ENCODE measurements at places on chromosomes 3 and 15. TPM values are rescaled to one million over a fixed set of nuclear protein-coding genes. Genes with fewer than 3 reads are reported as not detected.

- DNase-seq: no peak
These were observed 95.3 kb upstream of the SOX2 start for GRCh38 chr3:181616088-181617070.

GRCh38 chr15:90300988-90301706, 35.7 kb downstream of the NGRN start:
- DNase-seq: peak; percentile 51

- no peak for DNase-seq
These were observed 25.8 kb downstream of the TIMP4 start for GRCh38 chr3:12132881-12133280.

GRCh38 chr3:196741249-196741889, 1.7 kb downstream of the PAK2 start:
- DNase-seq: no peak

- DNase-seq: no peak
These were observed 21.3 kb downstream of the MLH1 start for GRCh38 chr3:37014620-37015019.

DNA sequence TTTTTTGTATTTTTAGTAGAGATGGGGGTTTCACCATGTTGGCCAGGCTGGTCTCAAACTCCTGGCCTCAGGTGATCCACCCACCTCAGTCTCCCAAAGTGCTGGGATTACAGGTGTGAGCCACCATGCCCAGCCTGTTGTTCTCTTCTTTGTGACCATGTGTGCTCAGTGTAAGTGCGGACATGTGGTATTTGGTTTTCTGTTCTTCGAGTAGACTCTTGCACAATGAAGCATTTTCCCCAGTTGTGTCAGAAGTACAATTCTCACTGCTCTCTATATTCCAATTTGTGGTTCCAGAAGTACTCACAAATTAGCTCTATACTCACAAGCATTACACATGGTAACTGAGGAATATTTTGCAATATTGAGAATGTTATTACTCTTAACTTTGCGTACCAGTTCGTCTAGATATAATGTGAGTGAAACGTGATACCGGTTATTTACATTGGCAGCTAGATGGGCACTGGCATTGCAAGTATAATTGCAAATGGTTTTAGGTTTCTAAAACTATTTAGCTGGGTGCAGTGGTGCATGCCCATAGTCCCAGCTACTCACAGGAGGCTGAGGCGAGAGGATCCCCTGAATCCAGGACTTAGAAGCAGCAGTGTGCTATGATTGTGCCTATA, 34.2 kb upstream of the MTMR14 start:
- DNase-seq: no peak

- DNase-seq: no peak
These were observed 178.3 kb downstream of the UACA start for GRCh38 chr15:70584838-70585706.

The BSN gene
- 0.03 TPM for polyA plus RNA-seq

GRCh38 chr3:113831103-113831355, 7.6 kb upstream of the GRAMD1C start:
- DNase-seq: no peak

- DNase-seq: peak; percentile 44
These were observed 13.8 kb downstream of the XIRP1 start for GRCh38 chr3:39178553-39178952.

GRCh38 chr3:13106308-13107001, 33.2 kb upstream of the IQSEC1 start:
- peak; percentile 23 for DNase-seq

DNA sequence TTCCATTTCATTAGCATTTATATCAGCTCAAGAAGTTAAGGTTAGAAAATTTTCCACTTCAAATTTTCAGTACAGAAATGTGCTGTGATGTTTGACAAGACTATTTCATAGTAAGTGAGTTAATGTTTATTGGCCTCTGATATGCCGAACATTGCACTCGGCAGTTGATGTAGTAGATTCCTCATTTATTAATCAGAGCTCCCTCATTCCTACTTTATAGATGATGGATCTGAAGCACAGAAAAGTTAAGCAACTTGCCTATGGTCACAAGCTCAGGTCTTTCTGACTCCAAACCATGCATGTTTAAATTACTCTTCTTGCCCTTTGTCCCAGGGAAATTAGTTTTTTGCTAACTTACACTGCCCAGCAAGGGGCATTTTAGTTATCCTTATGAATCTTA, 92.0 kb downstream of the ATG7 start:
- DNase-seq: peak; percentile 65

GRCh38 chr15:25327686-25328085, 111.1 kb downstream of the UBE3A start:
- no peak for DNase-seq

- DNase-seq: peak; percentile 30
These were observed 109.6 kb upstream of the TOPAZ1 start for GRCh38 chr3:44132061-44132460.

The THRB gene
- polyA plus RNA-seq: 3.3 TPM

- DNase-seq: no peak
These were observed 36.1 kb downstream of the FBXL2 start for GRCh38 chr3:33313331-33313730.

GRCh38 chr3:81363816-81364215, 397.6 kb downstream of the GBE1 start:
- no peak for DNase-seq

DNA sequence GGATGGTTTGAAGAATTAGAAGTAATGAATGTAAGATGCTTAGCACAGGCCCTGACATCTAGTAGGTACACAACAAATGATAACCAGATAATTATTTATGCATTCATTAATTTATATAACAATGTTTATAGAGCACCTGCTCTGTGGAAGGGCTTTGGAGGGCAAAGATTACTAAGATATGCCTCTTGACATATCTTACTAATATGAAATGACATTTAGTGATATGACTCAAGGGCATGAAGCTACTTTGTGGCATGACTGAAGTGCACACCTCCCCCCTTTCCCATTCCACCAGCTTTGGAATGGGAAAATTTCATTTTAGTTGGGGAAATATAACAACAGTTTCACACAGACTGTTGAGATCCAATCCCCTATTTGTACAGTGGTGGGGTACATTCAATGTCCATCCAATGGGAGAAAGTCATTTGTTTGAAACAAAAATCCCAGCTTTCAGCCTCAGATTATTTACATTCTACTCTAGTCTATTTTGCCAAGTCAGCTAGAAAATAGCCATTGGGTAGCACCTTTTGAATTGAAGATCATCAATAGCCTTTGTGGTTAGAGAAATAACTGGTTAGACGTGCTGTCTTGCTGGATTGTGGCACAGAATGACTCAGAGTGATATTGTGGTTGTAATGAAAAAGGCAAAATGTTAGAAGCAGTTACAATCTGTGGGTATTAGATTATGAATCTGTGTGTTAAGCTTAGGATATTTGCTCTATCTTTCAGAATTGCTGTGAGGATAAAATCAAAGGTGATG, 72.9 kb downstream of the MOBP start:
- peak; percentile 8 for DNase-seq

The KLHL40 gene
- not detected for polyA plus RNA-seq

- no peak for DNase-seq
These were observed 4.2 kb upstream of the NUP210 start for GRCh38 chr3:13424141-13424844.

DNA sequence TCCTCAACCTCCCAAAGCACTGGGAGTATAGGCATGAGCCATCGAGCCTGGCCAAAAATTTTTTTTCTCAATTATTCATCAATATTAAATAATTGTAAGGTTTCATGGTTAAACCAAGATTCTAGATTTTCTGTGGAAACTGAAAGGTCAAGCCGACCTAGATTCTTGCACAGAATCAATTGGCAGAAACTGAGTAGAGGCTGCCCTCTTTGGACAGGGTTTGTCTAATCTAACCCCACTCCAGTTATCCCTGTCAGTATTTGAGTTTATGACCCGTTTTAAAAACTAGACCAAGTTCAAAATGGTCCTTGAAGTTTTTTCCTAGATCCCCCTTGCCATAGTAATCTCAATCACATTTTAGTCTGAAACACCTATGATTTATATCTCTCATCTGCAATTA, 8.6 kb upstream of the ADAM10 start:
- peak; percentile 45 for DNase-seq

GRCh38 chr3:127688416-127689265, 15.9 kb downstream of the ABTB1 start:
- DNase-seq: peak; percentile 73

- no peak for DNase-seq
These were observed 3.7 kb downstream of the MKRN2OS start for GRCh38 chr3:12541625-12542024.

- DNase-seq: peak; percentile 99
These were observed at the start of gene RAB7A for GRCh38 chr3:128726023-128727016. TSS of gene RAB7A (plus strand) at chr3:128726183. CDS start at chr3:128795368, 69,185 bp downstream.

The PTX3 gene
- polyA plus RNA-seq: 251 TPM

The MORF4L1 gene
- polyA plus RNA-seq: 357 TPM

DNA sequence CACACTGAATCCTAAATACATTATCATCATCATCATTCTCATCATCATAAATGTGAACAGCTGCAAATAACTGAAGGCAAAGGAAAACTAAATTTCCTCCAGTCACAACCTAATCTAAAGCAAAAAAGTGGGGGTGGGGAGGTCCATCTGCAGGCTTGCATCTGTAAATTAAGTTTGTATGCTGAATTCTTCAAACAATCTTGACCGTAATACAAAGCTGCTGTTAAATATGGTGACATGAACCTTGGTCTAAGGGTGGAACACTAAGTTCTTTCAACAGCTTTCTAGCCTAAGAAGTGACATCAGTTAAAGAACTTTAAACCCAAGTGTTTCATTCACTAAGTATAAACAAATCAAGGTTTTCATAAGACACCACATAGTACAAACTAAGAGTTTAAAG, 4.3 kb downstream of the LRRFIP2 start:
- no peak for DNase-seq

The ALDH1A2 gene
- 0.68 TPM for polyA plus RNA-seq

The RASL12 gene
- not detected for polyA plus RNA-seq

The GPR87 gene
- not detected for polyA plus RNA-seq

The CMTM8 gene
- not detected for polyA plus RNA-seq

The GOLGA8S gene
- polyA plus RNA-seq: not detected

GRCh38 chr15:39502611-39503195, 78.2 kb upstream of the THBS1 start:
- DNase-seq: no peak

DNA sequence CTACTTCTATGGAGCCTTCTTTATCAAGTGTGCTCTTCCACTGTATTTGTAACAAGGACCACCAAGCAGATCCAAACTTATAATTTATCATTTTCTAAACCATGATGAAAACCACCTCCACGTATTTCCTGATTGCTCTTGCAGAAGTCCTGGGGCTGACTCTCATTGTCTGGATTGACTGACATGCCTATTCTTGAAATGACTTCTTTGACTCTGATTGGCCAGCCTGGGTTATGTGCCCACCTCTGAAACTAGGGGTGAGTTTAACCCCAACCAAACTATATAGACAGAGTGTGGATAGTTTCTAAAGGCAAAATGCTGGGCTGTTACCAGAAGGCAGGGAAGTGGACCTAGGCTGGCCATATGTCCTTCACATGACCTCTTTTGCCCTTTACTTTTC, 12.7 kb downstream of the TMPRSS7 start:
- no peak for DNase-seq

The NMB gene
- 11.1 TPM for polyA plus RNA-seq

- no peak for DNase-seq
These were observed 45.7 kb downstream of the ARMC8 start for GRCh38 chr3:138232705-138233364.

- DNase-seq: no peak
These were observed 266.4 kb upstream of the HES1 start for GRCh38 chr3:193869221-193870201.

The CGGBP1 gene
- polyA plus RNA-seq: 61.4 TPM

DNA sequence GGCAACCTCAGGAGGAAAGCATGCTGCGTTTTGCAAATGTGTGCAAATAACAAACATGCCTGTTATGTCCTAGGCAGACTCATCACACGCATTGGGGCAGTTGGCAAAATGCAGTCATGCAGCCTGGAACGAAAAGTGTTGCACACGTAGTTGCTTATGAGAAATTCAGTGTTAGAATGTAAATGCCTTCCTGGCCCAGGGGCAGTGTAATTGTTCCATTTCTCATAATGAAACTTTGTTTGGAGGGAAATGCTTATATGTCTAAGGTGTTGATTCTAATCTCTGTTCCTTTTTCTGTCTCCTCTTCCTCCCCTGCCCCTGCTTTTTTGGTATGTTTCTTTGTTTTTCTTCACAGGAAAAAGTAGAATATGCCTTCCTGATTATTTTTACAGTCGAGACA, 156.0 kb downstream of the CACNA1D start:
- no peak for DNase-seq

The PLEKHO2 gene
- polyA plus RNA-seq: 32.3 TPM
